ENCODE measurements at places on chromosomes 5 and 9. TPM values are rescaled to one million over a fixed set of nuclear protein-coding genes. Genes with fewer than 3 reads are reported as not detected.

GRCh38 chr5:88892669-88893068 lies 9.7 kb upstream of the MEF2C start:
- H3K4me1 ChIP-seq: no peaks in the 10 kb centered on the region
- no peak for DNase-seq
- no peak overlapping the region for H3K27ac ChIP-seq
- no peak overlapping the region for H3K4me3 ChIP-seq
- no peaks in the 10 kb centered on the region for H3K36me3 ChIP-seq
- peaks cover 8% of the 10 kb centered on the region for H3K27me3 ChIP-seq

DNA sequence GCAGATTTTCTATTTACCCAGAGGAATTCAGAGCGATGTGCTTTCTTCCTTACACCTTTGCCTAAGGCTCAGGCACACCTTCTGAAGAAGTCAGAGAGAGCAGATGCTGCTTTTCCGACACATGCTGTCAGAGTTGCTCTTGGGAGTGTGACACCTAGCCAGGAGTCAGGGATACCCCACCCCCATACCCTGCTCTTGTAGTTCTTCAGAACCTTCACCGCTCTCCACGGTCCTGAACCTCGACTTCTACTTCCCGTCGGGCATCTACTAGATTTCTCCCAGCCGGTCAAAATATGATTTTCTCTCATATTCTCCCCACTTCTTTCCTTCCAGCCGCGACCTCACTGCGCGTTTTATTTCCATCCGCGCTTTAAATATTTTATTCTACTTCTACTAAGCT lies 1.7 kb downstream of the GRIN3A start:
- no peak overlapping the region for H3K27ac ChIP-seq
- no peaks in the 10 kb centered on the region for H3K36me3 ChIP-seq
- H3K27me3 ChIP-seq: peaks cover 98% of the 10 kb centered on the region
- DNase-seq: peak; percentile 10

TRIP13 gene
- total RNA-seq: 64.6 TPM

DNA sequence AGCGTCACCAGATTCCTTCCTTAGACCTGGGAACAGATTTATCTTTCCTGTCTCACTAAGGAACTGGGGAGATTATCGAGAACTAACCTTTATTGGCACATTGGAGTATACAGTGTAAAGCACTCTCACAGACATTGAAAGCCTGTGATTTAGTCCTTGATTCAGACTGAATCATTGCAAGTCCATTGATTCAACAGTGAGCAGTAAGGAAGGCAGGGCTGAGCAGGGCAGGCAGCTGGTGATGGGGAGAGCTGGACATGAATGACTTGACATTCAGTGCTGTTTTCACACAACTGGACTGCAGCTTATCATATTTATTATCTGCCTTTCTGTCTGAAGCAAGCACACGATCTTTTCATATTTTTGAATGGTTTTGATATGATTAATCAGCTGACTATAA lies 16.2 kb downstream of the ISOC1 start:
- no peak for DNase-seq
- H3K4me1 ChIP-seq: no peaks in the 10 kb centered on the region
- no peaks in the 10 kb centered on the region for H3K36me3 ChIP-seq
- no peaks in the 10 kb centered on the region for H3K27me3 ChIP-seq
- no peak overlapping the region for H3K4me3 ChIP-seq

GRCh38 chr9:14358523-14358922 lies 44.6 kb upstream of the NFIB start:
- no peak for DNase-seq
- peaks cover 7% of the 10 kb centered on the region for H3K4me1 ChIP-seq
- no peak overlapping the region for H3K27ac ChIP-seq
- no peaks in the 10 kb centered on the region for H3K36me3 ChIP-seq
- H3K27me3 ChIP-seq: no peaks in the 10 kb centered on the region
- H3K4me3 ChIP-seq: no peak overlapping the region

DNA sequence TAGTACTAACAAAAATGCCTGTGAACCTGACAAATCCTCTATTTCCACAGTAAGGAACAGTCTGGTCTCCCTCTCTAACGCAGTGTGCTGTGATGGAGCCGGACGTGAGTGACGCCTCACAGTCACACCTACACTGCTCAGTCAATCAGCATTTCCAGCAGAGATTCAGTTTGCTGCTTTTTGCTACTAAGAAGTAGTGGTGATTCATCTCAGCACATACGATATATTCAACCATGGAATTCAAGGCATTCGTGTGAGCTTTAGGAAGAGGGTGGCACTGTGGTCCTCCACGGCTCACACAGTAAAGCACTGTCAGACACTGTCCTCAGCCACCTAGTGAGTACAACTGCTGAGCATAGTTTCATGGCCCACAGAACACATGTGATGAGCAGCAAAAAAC lies 70.9 kb downstream of the SETX start:
- H3K4me1 ChIP-seq: no peaks in the 10 kb centered on the region
- H3K4me3 ChIP-seq: no peak overlapping the region

DNA sequence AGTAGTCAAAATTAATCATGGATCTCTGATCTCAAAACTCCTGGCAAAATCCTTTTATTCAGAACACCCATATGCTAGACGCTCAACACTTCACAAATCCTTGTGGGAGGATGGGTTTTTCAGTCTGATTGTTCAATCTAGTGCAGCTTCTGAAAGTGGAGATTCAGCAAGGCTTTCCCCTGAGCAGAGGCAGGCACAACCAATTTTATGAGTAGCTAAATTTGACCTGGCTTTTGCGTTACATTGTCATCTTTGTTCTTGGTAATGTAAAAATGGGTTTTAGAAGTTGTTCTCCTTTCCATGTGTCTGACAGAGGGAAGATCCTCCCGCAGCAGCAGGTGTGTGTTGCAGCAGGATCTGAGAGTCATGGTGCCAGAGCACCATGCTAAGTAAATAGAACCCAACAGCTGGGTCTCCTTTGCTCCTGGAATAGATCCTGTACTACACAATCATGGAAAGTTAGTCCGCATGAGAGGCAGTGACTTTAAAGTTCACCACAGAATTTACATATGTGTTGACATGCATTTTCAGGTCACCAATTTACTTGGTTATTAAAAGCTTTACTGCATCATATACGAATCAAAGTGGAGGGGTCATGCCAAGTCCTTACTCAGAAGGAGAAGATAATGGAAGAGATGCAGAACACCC lies 70.1 kb upstream of the MEF2C start:
- no peak overlapping the region for H3K27ac ChIP-seq
- DNase-seq: no peak
- no peaks in the 10 kb centered on the region for H3K4me1 ChIP-seq
- H3K36me3 ChIP-seq: no peaks in the 10 kb centered on the region
- no peak overlapping the region for H3K4me3 ChIP-seq

- H3K27me3 ChIP-seq: no peaks in the 10 kb centered on the region
- H3K36me3 ChIP-seq: no peaks in the 10 kb centered on the region
- H3K4me1 ChIP-seq: no peaks in the 10 kb centered on the region
- H3K4me3 ChIP-seq: no peak overlapping the region
These were observed 3.6 kb upstream of the IL4 start for GRCh38 chr5:132669966-132670882.

Data from A673 (cell line).